ENCODE measurements at places on chromosomes 6 and 20. TPM values are rescaled to one million over a fixed set of nuclear protein-coding genes. Genes with fewer than 3 reads are reported as not detected.

The PDYN gene
- total RNA-seq, result 0.63 TPM

The PLA2G7 gene
- total RNA-seq, result 0.26 TPM

The HLA-DMB gene
- total RNA-seq, result 0.59 TPM

The KIFC1 gene
- total RNA-seq, result 124 TPM

The PRL gene
- total RNA-seq, result not detected

The HCK gene
- not detected for total RNA-seq

The RBL1 gene
- 25.6 TPM for total RNA-seq

The BICRAL gene
- total RNA-seq, result 6.2 TPM
